NCI-H774 (cell line): ENCODE measurements at places on chromosomes 2 and 18.

GRCh38 chr2:69241093-69241492 lies 145.9 kb downstream of the GFPT1 start:
- peak; percentile 11 for DNase-seq

GRCh38 chr18:78992041-78993011 lies 12.7 kb downstream of the SALL3 start:
- DNase-seq: no peak

DNA sequence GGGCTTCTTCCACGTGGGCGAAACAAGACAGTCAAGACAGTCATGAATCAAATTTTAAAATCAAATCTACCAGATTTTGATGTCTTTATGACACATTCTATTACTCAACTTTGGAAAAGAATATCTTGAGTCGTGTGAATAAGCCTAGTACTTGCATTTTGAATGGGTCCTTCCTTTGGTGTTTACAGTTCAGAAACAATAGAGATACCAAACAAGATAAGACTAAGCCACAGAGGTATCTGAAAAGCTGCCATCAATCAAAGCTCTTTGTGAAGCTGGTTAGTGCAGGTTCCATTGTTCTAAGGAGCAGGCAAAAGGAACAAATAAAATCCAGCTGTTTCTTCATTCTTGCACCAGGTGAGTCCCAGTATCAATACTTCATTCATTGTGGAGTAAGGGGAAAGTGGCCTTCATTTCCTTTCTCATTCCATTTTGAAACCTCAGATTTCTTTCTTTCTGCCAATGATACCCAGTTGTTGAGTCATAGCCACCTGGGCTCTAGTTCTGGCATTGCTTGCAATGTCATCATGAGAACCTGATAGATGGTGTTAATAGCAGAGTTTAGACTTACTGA lies 151.7 kb upstream of the L3MBTL4 start:
- no peak for DNase-seq

- no peak for DNase-seq
Measured at GRCh38 chr18:76613053-76613754, 118.2 kb upstream of the ZNF516 start.

- DNase-seq: no peak
Measured at GRCh38 chr2:13666582-13667414, 950.1 kb downstream of the TRIB2 start.
